Suprapubic skin (tissue), 4 donors: ENCODE measurements at places on chromosomes 2 and 18. TPM values are rescaled to one million over a fixed set of nuclear protein-coding genes. Genes with fewer than 3 reads are reported as not detected.

- DNase-seq, result no peak
- H3K4me3 ChIP-seq, result no peak overlapping the region
- H3K27ac ChIP-seq, result no peak overlapping the region
- no peaks in the 10 kb centered on the region for H3K27me3 ChIP-seq
Observed at GRCh38 chr2:108776475-108776874, 10.1 kb upstream of the CCDC138 start.

- H3K4me1 ChIP-seq, result no peaks in the 10 kb centered on the region
- no peak overlapping the region for H3K4me3 ChIP-seq
Observed at GRCh38 chr2:195509551-195509950, 147.5 kb upstream of the SLC39A10 start.

DNA sequence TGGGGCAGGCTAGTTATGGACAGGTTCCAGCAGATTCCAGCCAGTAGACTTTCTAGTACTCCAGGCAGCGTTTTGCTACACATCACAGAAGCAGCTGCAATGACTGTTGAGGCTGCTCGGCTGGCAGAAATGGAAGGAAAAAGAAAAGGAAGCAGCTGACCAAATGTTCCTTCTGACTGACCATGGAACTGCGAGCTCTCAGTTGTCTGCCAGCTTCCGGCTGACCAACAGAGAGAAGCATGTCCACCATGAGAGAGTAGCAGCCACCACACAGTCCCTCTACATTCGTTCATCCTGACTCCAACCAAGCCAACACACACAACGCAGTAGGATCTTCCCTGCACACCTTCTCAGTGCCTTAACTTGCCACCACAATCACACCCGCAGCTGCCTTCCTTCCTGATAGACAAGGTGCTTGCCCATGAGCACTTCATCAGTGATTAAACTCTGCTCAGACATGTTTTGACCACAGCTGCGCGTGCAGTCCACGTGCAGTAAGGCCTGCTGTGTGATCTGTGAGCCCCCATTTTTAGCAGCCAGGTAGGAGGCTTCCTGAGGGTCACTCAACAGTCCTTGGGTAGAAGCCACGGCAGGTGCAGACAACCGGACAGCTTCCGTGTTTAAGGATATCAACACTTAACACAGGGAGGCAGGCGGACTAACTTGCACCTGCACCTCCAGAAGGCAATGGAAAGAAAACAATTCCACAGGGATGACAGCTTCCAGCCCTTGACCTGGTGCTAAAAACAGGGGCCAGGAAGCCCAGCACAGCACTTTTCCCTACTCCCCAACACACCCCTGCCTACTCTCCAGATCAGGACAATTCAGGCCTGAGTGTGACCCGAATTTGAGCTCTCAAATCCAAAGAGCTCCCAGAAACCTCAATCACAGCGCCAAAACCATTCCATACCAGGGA is 996 bp downstream of the TGFBRAP1 start:
- no peak for DNase-seq
- peak overlapping the region; percentile 84 for H3K4me3 ChIP-seq
- H3K27ac ChIP-seq, result peak overlapping the region; percentile 84
- H3K27me3 ChIP-seq, result no peaks in the 10 kb centered on the region
- peaks cover 36% of the 10 kb centered on the region for H3K4me1 ChIP-seq

DNA sequence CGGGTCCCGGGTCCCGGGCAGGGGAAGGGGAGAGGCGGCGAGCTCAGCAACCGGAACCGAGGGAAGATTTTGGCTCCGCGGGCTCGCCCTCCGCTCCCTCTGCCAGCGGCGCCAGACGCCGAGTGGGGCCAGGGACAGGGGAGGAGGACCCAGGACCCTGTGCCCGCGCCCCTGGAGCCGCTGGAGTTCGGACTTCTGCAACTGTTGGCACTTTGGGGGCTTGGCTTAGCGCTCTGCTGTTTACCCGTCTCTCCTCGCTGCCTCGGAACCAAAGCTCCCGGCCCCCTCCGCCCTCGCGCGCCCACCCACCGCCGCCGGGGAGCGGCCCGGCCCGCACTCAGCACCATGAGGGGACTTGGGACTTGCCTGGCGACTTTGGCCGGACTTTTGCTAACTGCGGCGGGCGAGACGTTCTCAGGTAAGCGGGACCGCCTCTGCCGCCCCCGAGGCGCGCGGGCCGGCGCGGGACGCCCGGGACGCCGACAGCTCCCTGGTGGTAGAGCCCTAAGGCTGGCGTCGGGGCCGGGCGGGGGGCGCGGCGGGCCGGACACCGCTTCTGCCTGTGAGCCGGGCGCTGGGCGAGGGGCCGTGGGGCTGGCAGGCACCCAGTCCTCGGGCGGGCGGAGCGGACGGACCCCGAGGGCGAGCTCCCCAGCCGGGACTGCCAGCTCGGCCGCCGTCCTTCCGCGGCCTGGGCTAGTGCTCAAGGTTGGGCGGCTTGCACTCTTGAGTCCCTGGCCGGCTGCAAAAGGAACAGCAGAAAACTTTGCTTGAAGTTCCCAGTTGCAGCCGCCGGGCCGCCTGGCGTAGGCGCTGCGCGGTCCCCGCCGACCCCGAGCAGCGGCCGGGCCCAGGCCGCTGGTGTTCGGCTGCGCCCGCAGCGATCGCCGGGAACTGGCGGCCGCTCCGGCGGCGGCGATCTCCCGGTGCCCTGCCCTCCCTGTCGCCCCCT is 634 bp downstream of the PTPRM start:
- peak overlapping the region; percentile 92 for H3K4me3 ChIP-seq
- peaks cover 31% of the 10 kb centered on the region for H3K4me1 ChIP-seq
- peak; percentile 81 for DNase-seq
- no peaks in the 10 kb centered on the region for H3K36me3 ChIP-seq
- H3K27me3 ChIP-seq, result peaks cover 12% of the 10 kb centered on the region
- H3K27ac ChIP-seq, result peak overlapping the region; percentile 96

DNA sequence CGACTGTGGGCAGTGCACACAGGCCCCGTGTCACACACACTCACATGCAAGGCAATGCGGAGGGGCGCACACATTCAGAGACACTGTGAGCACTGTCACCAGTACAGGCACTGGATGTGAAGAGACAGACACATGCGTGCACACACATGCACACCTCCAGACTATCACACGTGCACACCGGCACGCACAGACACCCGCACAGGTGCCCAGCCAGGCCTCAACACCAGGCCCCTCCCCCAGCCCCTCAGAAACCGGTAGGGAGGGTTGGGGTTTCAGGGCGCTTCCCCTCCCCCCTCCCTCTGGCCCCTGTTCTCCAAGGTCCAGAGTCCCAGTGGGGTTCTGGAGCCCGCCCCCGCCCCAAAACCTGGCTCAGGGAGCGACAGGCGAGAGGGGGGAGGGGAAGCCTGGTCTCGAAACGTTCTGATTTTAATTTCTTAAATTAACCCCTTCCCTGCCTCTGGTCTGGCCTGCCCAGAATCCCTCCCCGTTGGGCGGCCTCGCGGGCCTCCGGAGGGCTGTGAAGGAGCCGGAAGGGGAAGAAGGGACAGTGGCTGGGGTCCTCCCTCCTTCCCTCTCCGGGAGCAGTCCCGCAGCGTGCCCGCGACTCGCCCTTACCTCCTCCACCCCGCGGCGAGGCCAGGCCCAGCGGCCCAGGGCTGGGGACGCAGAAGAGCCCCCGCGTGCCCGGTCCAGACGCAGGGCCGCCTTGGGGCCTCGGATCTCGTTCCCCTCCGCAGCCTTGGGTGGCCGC is 558 bp downstream of the FBXO41 start:
- H3K4me3 ChIP-seq, result peak overlapping the region; percentile 57
- H3K27ac ChIP-seq, result no peak overlapping the region

- no peaks in the 10 kb centered on the region for H3K27me3 ChIP-seq
- DNase-seq, result no peak
- H3K4me1 ChIP-seq, result no peaks in the 10 kb centered on the region
- H3K36me3 ChIP-seq, result no peaks in the 10 kb centered on the region
Observed at GRCh38 chr2:156810094-156810493, 373.9 kb downstream of the GPD2 start.

GRCh38 chr18:63366213-63367052 is 573 bp downstream of the KDSR start:
- peaks cover 13% of the 10 kb centered on the region for H3K36me3 ChIP-seq
- H3K27ac ChIP-seq, result peak overlapping the region; percentile 99
- peak overlapping the region; percentile 98 for H3K4me3 ChIP-seq
- no peaks in the 10 kb centered on the region for H3K27me3 ChIP-seq
- H3K4me1 ChIP-seq, result peaks cover 29% of the 10 kb centered on the region

GRCh38 chr2:195026261-195026660 is 630.8 kb upstream of the SLC39A10 start:
- no peak for DNase-seq
- H3K27ac ChIP-seq, result no peak overlapping the region
- H3K27me3 ChIP-seq, result no peaks in the 10 kb centered on the region

GRCh38 chr18:3104190-3105054 is 91.5 kb upstream of the LPIN2 start:
- H3K4me1 ChIP-seq, result peaks cover 12% of the 10 kb centered on the region
- H3K36me3 ChIP-seq, result no peaks in the 10 kb centered on the region
- DNase-seq, result no peak
- H3K27ac ChIP-seq, result no peak overlapping the region
- H3K27me3 ChIP-seq, result no peaks in the 10 kb centered on the region

DNA sequence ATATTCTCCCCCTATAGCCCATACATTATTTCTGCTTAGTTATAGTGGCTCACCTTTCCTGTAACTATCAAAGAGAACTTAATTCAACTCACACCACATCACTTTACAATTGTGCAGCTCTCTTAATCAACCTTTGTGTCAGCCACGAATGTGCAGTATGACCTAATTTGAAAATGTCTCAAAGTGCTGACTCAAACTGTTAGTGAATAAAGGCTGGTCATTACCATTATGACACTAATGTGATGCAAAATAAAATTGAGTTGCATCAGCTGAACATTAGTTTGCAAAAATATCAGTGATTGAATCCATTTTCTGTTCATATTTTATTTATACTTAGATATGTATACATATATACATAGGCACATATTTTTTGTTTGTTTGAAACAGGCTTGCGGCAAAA is 251.8 kb downstream of the MEIS1 start:
- no peaks in the 10 kb centered on the region for H3K4me1 ChIP-seq
- no peak overlapping the region for H3K4me3 ChIP-seq
- H3K27ac ChIP-seq, result no peak overlapping the region
- DNase-seq, result no peak
- no peaks in the 10 kb centered on the region for H3K36me3 ChIP-seq

DNA sequence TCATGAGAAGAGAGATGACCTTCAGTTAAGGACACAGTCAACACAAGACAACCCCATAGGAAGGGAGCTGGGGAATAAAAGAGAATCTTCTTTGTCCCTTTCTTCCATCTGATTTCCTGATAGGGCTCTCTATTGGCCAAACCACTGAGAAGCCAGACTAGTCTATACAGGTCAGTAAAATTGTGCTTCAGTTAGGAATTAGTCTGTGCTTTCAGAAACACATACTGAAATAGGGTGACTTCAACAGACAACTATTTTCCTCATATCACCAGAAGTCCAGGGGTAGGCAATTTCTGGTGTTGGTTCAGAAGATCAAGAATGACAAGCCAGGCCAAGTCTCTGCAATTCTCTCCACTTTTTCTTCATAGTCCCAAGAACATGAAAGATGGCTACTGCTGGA is 151.7 kb upstream of the SP5 start:
- no peak for DNase-seq
- H3K4me1 ChIP-seq, result no peaks in the 10 kb centered on the region
- H3K4me3 ChIP-seq, result no peak overlapping the region
- H3K36me3 ChIP-seq, result no peaks in the 10 kb centered on the region

- DNase-seq, result no peak
- H3K36me3 ChIP-seq, result no peaks in the 10 kb centered on the region
- no peaks in the 10 kb centered on the region for H3K4me1 ChIP-seq
Observed at GRCh38 chr2:54394392-54394791, 61.7 kb upstream of the SPTBN1 start.

DNA sequence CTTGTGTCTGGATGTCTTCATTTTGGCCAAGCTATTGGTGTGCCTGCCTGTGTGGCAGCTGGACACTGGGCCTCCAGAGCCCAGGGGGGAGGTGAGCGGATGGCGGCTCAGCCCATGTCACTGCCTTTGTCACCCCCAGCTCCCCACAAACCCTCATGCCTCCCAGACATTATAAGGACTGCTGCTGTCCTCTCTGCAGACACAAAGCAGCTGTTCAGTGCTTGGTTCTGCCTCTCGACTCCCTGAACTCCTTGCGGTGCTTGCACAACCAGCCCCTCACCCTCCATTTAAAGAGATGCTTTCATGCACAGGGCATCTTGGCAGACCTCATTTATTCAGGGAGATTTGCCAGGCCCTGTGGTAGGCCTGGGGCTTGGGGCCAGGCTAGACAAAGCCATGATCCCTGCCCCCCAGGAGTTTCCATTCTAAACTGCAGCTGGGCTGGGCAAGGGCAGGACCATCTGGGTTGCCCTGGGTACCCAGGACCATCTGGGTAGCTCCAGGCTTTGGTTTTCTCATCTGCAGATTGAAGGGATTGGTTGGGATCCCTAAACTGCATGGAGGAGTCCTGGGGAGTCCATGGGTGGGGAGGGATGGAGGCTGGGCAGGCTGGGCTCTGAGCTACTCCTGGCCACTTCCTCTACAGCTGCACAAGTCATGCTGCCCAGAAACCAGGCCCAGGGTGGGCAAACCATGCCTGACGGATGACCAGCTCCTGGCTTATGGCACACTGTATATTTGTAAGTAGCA is 168.5 kb downstream of the CELF4 start:
- H3K4me1 ChIP-seq, result peaks cover 13% of the 10 kb centered on the region
- H3K36me3 ChIP-seq, result no peaks in the 10 kb centered on the region
- H3K4me3 ChIP-seq, result no peak overlapping the region
- peaks cover 16% of the 10 kb centered on the region for H3K27me3 ChIP-seq
- no peak for DNase-seq

DNA sequence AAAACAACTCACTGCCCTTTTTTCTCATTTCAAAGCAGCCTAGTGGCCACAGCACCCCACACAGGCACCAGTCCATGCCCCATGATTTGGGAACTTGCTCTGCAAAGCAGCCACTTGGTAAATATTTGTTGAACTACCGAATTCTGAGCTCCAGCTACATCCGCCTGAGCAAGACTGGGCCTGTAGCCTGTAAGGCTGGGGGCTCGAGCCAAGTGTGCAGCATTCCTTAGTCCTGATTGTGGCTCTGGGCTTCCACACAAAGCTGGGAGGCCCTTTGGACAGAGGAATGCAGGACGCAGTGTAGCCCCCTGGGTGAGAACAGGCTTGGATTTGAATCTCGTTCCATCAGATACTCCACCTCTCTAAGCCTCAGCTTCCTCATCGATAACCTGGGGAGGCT is 88.4 kb downstream of the ACTR2 start:
- no peak for DNase-seq
- peaks cover 37% of the 10 kb centered on the region for H3K36me3 ChIP-seq
- H3K4me3 ChIP-seq, result no peak overlapping the region
- no peaks in the 10 kb centered on the region for H3K27me3 ChIP-seq

DNA sequence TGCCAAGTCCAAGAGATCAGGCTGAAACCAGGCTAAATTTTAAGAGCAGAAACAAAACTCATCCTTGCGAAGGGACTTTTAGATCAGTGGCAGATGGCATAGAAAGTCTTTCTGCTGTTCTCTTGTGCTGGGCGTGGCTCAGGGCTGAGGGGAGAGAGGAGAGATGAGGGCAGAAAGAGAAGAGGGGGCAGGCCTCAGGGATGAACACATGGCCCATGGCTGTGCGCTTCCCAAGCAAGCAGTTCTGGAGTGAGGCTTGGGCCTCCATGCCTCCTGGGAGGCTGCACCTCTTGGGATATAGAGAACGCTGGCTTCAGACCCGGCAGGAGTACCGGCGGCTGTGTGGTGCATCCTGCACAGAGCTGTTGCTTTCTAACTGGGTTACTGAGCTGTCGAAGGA is 41.0 kb downstream of the HPCAL1 start:
- no peak overlapping the region for H3K27ac ChIP-seq
- no peak overlapping the region for H3K4me3 ChIP-seq
- peaks cover 19% of the 10 kb centered on the region for H3K4me1 ChIP-seq
- no peaks in the 10 kb centered on the region for H3K36me3 ChIP-seq

GRCh38 chr2:238241970-238242369 is 2.1 kb upstream of the HES6 start:
- no peak overlapping the region for H3K27ac ChIP-seq
- H3K36me3 ChIP-seq, result peaks cover 32% of the 10 kb centered on the region
- H3K4me1 ChIP-seq, result peaks cover 25% of the 10 kb centered on the region
- peaks cover 9% of the 10 kb centered on the region for H3K27me3 ChIP-seq

The ZCCHC2 gene
- total RNA-seq, result 22.7 TPM

The CFAP65 gene
- total RNA-seq, result not detected

The PXDN gene
- total RNA-seq, result 9.5 TPM

The SNTG2 gene
- total RNA-seq, result 3.2 TPM
